ENCODE measurements at places on chromosomes 3 and 15.

GRCh38 chr3:171458071-171458863 is 1.9 kb downstream of the TNIK start:
- DNase-seq = peak; percentile 37

- DNase-seq = no peak
Observed at GRCh38 chr15:53171571-53171970, 381.4 kb upstream of the ONECUT1 start.

- DNase-seq = no peak
Observed at GRCh38 chr3:25293736-25294135, 134.3 kb upstream of the RARB start.

- DNase-seq = peak; percentile 59
Observed at GRCh38 chr15:29139540-29140459, 129.8 kb downstream of the NSMCE3 start.

- no peak for DNase-seq
Observed at GRCh38 chr15:30001602-30002001, 81.2 kb upstream of the GOLGA8J start.

GRCh38 chr3:141370065-141370533 is 1.8 kb downstream of the ZBTB38 start:
- DNase-seq = peak; percentile 53

- DNase-seq = no peak
Observed at GRCh38 chr3:16528581-16528993, 15.1 kb upstream of the RFTN1 start.

DNA sequence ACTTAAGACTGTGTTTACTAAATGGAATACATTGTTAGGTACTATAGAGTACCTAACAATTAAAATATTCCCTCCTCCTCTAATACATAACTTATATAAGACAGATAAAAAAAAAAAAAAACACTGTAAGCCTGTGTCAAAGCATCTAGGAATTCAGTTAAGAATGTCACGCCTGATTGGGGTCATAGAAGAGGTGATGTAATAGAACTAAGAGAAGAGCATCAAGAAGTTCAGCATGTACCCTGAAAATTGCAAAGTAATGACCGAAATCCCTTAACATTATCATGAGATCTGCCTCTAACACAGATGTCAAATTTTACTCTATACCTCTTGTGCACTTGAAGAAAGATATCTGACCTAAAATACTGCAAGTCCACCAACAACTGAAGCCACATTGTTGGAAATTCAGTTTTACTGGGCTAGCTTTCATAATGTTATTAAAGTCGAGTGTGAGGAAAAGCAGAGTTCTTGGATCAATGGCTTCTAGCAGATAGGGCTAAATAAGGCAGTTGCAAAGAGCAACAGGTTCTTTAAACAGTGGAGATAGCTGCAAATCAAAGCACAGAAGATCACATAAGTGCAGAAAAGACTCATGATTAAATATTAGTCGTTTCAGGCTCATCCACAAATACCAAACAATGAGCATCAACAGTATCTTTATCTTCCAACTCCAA is 75.0 kb downstream of the TBL1XR1 start:
- DNase-seq = no peak

DNA sequence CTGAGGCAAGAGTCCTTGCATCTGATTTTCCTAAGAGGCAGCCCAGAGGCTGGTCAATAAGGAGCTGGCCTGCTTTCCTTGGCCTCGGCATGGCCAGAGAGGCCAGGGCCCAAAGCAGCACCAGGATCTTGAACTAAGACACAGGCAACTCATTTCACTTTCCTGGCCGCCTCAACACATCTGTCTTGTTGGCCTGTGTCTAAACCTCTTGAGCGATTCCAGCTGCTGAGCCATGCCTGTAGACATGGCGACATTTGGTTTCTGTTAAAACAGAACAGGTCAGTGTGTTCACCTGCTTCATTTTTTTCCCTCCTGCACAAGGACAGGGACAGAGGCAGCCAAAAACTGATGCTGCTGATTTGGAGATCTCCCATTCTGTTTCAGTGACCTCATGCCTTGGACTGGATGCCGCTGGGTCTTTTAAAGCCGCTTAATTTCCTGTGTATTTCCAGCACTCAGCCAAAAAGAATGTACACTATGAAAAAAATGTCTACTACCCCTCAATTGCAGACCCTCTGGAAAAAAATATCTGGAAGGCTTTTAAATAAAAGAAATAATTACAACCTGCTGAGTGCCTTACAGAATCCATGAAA is 266.6 kb upstream of the ICE2 start:
- no peak for DNase-seq

- no peak for DNase-seq
Observed at GRCh38 chr15:41949401-41950126, 22.8 kb downstream of the EHD4 start.

DNA sequence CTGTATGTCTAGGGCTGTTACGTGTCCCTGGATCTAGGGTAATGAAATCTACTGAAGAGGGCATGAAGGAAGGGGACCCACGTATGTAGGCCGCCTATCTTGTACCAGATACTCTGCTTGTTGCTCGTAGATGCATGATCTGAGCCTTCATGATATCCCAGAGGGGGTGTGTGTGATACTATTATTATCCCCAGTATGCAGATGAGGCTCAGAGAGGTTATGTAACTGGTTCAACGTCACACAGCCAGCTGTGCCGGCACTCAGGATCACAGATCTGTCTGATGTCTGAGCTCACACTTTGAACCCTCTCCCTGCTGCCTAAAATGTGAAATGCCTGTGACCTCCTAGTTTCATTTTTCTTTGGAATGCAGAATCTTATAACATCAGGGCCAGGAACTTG is 36.2 kb upstream of the SEC13 start:
- DNase-seq = no peak

GRCh38 chr3:150396956-150397550 is 11.0 kb upstream of the TSC22D2 start:
- DNase-seq = no peak

DNA sequence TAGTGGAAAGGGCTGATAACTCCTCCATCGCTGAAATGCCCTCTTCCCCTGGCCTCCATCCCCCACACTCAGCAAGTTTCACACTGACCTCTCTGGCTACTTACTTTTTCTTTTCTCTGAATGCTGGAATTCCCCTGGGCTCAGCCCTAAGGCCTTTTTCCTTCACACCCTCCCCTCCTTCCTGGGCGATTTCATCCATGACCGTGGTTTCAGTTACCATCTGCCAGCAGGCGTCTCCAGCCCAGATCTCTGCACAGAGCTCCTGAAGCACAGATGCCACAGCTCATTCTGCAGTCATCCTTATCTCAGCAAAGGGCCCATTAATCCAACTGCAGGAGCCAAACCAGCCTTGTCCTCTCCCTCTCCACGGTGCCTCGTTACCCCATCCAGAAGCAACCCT is 114.0 kb downstream of the RFTN1 start:
- no peak for DNase-seq

DNA sequence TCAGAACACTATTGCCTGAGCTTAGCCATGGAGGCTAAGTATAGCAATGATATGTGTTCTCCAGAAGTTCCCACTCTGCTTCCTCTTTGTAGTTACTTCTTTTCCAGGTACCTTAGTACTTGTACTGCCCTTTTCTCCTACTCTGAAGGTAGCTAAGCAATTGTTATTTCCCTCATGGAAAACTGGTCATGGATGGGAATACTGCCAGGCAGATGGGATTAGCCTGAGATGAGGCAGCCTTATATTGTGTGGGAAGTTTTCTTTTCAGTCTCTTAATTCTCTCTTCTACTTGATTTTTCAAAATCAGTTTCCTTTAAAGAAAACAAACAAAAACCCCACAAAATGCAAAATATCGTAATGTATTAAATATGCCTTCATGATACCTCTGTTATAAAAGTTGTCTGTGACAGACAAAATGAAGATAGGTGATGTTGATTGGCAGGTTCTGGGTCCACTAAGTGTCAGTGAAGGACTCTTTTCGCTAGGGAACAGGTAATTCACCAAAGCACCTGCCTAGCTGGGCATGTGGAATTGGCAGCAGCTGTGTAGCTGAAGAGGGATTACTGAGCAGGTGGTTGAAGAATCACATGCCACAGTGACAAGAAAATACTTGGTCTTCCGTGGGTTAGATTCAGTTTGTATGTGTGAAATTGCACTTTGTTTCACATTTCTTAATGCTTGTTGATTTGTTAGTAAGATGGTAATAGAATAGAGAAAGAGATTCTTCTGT is 4.1 kb downstream of the ZNF609 start:
- DNase-seq = no peak

- DNase-seq = no peak
Observed at GRCh38 chr3:158565076-158565475, 5.9 kb upstream of the MLF1 start.

DNA sequence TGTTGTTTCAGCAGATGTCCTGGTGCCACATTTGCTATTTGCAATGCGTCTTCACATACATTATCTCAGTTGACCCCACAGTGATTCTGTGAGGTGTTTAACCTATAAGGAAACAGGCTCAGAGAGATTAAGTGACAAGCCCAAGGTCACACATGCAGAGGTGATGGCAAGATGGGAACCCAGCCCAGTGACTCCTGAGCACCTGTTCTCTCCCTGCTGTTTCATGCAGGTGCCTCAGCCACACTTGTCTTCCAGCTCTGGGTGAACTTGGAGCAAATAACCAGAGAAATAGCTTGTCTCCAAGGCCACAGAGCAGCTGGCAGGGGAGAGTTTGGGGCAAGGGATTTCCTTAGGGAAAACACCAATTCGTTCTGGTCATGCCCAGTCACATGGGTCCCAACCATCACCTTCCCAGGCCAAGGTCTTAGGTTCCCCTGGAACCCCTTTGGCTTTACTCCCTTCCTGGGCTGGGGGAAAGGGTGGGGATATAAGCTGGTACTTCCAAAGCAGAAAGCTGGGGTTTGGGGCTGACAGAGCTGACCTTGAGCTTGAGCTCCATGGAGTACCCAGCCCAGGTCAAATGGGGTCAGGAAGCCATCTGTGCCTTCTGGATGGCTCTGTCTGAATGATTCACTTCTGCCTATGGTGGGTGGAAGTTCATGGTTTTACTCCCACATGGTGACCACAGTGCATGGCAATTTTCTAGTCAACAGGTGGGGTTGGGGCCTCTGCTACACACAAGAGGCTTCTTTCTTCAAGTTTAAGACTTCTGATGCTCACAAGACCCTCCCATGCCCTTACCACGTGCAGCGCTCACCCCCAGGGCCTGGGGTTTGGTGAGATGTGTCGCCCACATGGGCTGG is 22.4 kb downstream of the LIPC start:
- DNase-seq = peak; percentile 68

GRCh38 chr3:13715961-13716360 is 163.9 kb downstream of the WNT7A start:
- no peak for DNase-seq

- no peak for DNase-seq
Observed at GRCh38 chr3:104629038-104629437, 737.7 kb upstream of the ALCAM start.

- no peak for DNase-seq
Observed at GRCh38 chr15:90489514-90489913, 40.2 kb upstream of the CRTC3 start.

DNA sequence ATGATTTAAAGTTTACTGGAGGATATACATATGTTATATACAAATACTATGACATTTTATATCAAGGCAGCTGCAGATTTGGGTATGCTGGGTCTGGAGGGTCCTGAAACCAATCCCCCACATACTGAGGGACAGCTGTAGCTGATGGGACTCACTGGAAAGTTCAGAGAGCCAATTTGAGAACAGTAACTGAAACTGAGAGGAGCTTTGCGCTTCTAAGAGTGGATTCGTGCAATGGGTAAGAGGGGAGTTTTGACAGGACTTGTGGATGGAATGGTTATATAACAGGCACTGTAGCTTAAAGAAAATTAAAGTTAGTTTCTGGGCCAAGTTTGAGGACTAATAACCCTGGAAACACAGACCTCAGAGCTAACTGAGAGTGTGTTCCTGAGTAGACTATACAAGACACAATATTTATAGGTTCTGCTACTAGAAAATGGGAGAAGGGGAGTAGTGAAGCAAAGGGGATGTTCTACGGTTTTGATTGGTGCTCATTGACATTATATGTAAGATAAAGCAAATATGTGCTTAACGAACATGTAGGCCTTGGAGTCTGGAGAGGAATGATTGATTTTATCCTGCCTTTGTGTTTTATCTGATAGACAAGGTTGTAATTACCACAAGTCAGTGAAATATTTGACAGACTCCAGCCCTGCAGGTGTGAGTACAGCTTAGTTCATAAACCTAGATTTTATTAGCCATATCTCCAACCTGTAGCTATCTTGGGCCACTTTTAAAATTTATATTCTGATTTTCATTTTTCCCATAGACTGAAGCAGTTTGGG is 4.8 kb upstream of the ZMAT3 start:
- no peak for DNase-seq

- no peak for DNase-seq
Observed at GRCh38 chr15:41633609-41634008, 26.6 kb upstream of the MGA start.

GRCh38 chr3:176415661-176416295 is 781.5 kb downstream of the TBL1XR1 start:
- DNase-seq = no peak

DNA sequence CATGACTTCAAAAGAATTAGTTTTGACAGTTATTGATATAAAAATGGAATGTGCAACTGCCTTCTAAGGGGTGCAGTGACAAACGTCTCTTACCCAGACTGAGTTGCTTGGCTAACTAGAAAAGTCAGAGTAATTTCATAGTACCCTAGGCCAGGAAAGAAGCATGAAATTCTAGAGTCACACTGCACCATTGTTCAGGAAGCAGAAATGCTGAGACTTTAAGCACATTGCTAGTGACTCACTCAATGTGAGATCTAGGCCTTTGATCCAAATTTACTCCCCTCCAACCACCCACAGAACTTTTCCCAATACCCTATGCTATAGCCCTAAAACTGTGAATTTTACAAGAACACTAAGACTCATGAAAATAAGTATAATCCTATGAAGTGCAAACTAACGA is 110.8 kb downstream of the DUT start:
- DNase-seq = no peak

All from activated CD4-positive, alpha-beta T cell treated with anti-CD3 and anti-CD28 coated beads, Interleukin-2, amount 50 U/mL, for 48 hours (primary cell).